ENCODE measurements at places on chromosomes 5 and 9.

DNA sequence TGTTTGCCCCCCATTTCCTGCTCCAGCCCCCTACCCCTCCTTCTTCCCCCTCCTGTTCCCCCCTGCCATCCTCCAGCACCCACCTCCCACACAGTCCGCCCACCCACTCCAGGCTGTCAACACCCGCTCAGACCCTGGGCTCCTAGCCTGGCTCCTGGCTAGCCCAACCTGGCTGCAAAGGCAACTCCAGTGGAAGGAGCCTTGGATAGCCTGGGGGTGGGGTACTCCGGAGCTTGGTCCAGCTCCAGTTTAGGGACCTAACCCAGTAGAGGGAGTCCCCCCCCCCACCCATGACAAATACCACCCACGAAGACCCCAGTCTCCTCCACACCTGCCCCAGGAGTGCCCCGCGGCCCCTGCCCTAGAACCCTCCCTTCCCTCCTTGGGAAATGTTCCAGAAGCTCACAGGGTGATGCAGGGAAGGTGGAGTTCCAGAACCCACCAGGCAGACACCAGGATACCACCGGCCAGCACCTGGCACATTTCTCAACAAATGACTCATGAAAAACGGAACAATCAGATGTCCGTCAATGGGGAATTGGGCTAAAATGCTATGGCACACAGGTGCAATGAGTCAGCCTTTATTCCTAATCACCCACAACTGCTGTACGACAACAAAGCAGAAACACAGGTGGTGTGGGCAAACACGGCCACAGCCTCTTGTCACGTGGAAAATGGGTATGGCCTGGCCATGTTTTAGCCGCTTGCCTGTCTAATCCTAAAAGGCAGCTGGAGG lies 901 bp upstream of the SLC12A7 start:
- no peak for DNase-seq

GRCh38 chr5:128925973-128926372 lies 39.3 kb upstream of the SLC27A6 start:
- DNase-seq: no peak

DNA sequence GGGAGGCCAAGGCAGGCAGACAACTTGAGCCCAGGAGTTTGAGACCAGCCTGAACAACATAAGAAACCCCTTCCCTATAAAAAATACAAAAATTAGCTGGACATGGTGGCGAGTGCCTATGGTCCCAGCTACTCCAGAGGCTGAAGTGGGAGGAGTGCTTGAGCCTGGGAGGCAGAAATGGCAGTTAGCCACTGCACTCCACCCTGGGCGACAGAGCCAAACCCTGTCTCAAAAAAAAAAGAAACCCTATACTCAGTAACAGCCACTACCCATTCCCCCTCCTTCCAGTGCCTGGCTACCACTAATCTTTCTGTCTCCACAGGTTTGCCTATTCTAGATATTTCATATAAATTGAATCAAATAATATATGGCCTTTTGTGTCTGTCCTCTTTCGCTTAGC lies 14.3 kb upstream of the SIL1 start:
- no peak for DNase-seq

DNA sequence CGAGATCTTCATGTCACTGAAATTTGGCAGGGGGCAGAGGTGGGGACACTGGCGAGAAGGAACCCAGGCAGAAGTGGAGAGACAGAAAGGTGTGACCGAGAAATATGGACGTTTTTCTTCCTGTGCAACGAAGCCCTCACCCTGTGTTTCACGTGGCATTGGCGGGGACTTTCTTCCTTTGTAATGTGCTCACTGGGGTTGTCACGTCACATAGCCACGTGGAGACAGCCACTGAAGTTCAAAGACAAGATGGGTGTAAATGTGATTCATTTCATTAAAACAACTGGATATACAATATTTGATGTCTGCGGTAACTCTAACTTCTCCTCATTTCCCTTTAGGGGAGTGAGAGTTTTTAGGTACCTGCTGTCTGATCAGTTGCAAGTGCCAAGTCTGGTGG lies 225.7 kb downstream of the FSTL4 start:
- DNase-seq: no peak

- DNase-seq: no peak
Observed at GRCh38 chr9:76643399-76644117, 120.7 kb upstream of the PCA3 start.

DNA sequence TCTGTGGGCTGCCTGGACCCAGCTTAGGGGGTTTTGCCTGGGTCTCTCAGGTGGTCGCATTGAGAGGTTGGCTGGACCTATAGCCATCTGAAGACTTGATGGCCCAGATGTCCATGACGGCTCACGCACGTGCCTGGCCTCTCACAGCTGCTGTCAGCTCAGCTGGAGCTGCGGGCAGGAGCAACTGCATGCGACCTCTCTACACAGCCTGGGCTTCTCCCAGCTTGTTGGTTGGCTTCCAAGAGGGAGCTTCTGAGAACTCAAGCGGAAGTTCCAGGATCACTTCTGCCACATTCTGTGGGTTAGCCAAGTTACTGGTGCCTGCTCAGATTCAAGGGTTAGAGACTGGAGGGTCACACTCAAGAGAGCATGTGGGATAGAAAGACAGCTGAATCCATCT lies 99.2 kb downstream of the DAPK1 start:
- DNase-seq: no peak

GRCh38 chr9:129111528-129112151 lies 425 bp downstream of the PTPA start:
- no peak for DNase-seq

GRCh38 chr9:676780-677438 lies 164.6 kb upstream of the DMRT1 start:
- no peak for DNase-seq

DNA sequence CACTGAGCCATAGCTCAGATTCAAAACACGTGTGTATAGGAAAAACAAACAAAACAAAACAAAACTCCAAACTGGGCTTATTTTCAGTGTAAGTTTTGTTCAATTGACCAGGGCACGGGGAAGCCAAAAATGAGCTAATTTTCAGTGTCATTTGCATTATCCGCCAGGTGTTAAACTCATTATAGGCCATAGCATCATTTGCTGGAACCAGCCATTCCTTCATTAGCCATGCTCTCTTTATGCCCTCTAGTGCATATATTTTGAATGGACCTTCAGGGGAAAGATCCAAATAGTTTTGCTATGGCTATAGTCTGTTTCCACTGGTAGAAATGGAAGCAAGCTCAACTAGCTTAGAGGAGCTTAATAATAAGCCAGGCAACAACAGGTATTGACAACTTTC lies 1205.2 kb upstream of the DMAC1 start:
- no peak for DNase-seq

DNA sequence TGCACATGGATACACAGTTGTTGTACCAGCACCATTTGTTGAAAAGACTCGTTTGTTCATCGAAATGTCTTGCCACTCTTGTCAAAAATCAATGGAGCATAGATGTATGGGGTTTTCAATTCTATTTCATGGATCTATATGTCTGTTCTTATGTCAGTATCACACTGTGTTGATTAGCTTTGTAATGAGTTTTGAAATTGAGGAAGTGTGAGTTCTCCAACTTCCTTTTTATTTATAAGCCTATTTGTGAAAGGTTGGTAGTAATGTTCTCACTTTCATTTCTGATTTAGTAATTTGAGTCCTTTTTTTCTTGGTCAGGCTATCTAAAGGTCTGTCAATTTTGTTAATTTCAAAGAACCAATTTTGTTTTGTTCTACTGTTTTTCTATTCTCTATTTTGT lies 26.1 kb downstream of the ZNF510 start:
- DNase-seq: no peak

- no peak for DNase-seq
Observed at GRCh38 chr5:66912787-66913186, 283.8 kb downstream of the CD180 start.

- DNase-seq: no peak
Observed at GRCh38 chr9:12954441-12954840, 179.6 kb downstream of the LURAP1L start.
